ENCODE measurements at places on chromosomes 2 and 18.

DNA sequence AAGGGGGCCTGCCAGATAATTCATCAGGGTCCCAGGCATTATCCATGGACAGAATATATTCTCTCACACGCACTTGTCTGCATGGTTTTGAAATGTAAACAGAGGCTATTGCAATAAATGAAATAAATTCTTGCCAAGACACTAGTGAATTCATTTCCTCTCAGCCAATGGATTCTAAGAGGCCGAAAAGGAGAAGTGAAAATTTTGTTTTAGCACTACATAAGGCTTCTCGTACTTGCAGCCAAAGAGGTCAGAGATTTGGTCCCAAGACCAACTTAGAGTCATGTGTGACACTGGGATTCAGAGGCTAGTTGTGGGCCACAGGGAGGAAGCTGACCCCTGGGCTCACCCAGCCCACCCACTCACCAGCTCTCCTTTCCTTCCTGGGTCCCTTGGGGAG lies 184.1 kb upstream of the GLI2 start:
- DNase-seq: no peak

DNA sequence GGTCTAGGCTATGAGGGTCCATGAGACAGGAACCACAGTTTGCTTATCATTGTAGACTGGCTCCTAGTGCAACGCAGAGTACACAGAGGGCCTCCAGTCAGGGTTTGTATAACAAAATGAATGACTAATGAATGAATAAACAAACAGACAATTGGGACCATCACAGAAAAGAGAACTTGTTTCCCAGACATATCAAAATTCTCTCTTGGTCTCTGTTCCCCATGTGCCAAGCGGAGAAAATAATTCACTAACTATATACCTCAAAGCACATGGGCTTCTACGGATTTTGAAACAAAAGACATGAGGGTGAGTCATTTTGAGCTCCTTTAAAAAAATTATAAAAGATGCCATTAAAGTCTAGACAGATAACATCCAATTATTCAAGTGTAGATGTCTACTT lies 28.0 kb downstream of the INO80C start:
- no peak for DNase-seq

DNA sequence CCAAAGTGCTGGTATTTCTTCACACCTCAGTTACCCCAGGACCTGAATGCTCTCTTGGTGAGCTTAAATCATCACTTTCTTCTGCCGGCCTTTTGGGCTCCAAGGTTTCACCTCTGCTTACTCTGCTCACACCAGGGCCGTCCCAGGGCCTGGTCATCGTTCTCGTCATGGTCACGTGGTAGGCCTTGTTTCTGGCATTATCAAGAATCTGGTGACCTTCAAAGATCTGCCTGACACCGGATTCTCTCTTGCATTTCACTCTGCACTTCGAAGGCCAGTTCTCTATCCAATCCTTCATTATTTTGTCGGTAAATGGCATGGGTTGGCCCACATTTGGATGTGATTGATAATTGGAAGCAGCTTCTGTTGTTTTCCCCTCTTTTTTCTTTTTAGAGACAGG lies 80.5 kb downstream of the HRH4 start:
- no peak for DNase-seq

DNA sequence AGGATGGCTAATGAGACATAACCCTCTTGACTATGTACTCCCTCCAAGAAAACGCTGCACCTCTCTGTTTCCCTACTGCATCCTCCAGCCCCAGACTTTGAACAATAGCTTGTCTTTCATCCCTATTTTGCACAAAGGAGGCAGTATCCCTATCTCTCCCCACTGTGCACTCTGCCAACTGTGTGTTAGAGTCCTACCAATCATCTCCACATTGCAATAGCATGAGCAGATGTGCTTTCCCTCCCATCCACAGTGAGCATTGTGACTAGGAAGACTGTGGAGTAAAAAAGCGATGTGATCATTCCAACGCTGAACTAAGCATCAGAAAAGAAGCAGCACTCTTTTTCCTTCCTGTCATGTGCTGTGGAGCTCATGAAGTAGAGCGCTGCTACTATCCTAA lies 206.3 kb upstream of the GULP1 start:
- no peak for DNase-seq

DNA sequence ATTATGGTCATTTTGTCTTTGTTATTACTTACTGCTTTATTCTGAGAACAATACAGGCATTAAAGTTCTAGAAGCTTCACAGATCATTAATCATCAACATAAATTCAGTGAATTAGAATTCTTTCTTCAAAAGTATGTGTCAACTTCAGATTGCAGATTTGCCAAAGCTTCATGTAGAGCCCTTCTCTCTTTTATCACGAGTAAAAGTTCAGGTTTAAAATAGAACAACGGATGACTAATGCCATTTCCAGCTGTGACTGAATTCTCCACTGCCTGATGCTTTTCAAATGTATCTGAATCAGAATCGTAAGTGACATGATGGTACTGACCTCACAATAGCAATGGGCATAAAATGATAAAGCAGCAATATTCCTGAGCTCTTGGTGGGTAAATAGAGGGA lies 116.0 kb downstream of the ABCA12 start:
- DNase-seq: no peak

GRCh38 chr18:32802591-32803451 lies 30.0 kb upstream of the KLHL14 start:
- DNase-seq: no peak

- DNase-seq: no peak
These were observed 132.0 kb upstream of the PXDN start for GRCh38 chr2:1876352-1876751.

GRCh38 chr2:232634206-232635150 lies 1.1 kb downstream of the EFHD1 start:
- no peak for DNase-seq

GRCh38 chr2:24861500-24861899 lies 58.5 kb downstream of the ADCY3 start:
- DNase-seq: no peak

DNA sequence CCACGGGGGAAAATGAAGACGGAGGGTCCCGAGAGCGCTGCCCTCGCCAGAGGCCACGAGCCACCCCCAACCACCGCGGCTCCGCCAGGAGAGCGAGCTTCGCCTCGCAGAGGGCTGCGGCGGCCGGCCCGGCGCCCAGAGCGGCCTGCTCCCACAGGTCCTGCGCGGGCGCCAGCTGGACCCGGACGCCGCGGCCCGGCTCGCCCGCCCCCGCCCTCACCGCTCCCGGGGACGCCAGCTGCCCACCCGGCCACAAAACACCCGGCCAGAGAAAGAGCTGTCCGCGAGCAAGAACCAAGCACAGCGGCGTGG lies 709 bp downstream of the PTPN2 start:
- DNase-seq: no peak

- DNase-seq: no peak
These were observed 94.2 kb downstream of the MEIS1 start for GRCh38 chr2:66528974-66529724.

- DNase-seq: no peak
These were observed 391.5 kb upstream of the VWC2L start for GRCh38 chr2:214019229-214019972.

- DNase-seq: no peak
These were observed 163.0 kb downstream of the NCKAP5 start for GRCh38 chr2:133405252-133405651.

- DNase-seq: no peak
These were observed 52.5 kb upstream of the CCDC150 start for GRCh38 chr2:196587056-196587455.

DNA sequence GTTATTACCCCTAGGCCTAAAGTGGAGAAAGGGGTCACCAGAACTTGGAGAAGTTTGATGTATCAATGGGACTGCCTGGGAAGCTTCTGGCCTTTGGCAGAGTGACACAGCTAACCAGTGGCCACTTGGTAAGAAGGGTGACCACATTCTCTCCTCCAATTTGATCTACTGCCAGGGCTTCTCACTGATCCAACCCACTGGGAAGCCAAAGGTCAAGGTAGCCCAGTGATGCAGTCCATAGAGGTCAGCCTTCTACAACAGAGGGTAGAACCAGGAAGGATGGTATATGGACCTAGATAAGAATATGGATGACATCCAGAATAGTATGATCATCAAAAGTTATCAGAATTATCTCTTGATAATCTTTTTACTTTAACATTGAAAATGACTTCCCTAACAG lies 493.6 kb downstream of the NYAP2 start:
- DNase-seq: no peak

DNA sequence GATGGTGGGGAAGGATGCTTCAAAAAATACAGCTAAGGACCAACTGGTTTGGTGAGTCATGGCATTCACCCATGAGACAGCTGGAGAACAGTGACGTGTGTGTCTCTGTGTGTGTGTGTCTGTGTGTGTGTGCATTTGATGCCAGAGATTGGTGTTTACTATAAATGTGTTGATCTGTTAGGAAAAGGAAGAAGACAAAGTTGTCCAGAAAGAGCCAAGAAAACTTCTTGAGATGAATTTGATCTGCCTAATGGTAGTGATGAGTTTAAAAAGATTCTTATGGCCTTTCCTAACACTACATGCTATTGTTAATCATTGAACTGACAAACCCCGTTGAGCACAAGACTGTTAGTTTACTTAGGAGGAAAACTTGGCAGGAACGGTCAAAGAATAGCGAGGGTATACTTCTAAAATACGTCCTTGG lies 36.4 kb upstream of the IL1R1 start:
- no peak for DNase-seq

GRCh38 chr2:61015976-61016375 lies 1.5 kb upstream of the PEX13 start:
- DNase-seq: no peak

DNA sequence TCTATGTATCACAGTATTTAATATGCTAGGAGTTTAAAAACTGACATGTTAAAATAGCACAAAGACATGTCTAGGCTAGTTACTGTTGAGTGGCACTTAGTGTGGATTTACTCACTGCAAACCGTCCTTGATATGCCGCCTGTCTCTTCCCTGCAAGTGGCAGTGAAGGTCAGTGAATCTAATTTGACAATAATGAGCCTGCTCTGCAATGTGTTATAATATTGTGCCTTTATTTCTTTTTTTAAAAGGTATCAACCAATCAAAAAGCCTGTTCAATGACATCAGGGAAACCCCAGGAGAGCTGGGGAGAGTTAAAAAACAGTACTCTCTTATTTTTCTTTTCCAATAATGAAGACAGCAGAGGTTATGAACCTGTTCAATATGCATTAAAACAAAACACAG lies 384.1 kb downstream of the ERBB4 start:
- DNase-seq: no peak

- DNase-seq: no peak
These were observed 484.8 kb downstream of the MBD2 start for GRCh38 chr18:53739700-53740099.

GRCh38 chr2:74379851-74380789 lies at the start of gene DCTN1:
TSS of gene DCTN1 (minus strand) at chr2:74380311. CDS start at chr2:74380037, 274 bp downstream.
- DNase-seq: peak; percentile 19

DNA sequence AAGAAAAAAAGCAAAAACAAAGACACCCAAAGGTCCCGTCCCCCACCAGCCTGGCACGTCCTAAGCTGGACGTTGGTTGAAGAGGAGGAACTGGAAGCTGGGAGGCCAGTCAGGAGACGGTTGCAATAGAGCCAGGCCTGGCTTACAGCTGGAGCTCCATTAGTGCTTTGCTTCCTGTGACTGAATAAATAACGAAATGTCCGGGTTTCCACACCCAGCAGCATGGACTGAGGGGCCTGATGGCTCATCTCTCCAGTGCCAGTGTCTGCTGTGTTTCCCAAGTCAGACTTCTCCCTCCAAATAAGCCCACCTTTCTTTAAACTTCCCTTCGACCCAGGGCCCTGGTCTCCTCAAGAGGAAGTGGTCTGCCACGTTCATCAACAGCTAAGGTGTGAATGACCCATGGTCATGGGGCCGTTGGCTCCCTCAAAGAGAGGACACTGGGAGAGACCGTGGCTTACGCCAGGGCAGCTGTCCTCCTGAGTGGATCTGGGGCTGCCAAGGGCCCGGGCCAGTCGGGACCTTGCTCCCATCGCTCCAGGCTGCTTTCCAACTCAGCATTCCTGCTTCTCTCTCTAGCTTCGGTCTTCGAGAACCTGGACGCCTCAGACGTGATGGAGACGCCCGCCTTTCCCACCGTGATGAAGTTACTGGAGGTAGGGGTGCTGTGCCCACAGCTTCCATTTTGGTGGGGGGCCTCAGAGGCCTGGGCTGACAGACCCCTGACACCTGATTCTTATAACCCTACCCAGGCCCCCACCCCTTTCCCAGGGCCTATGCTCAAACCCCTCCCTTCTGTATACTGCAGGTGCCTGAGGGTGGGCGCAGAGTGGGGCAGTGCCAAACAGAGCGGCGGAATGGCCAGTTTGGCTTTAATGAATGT lies 44.9 kb downstream of the MYO7B start:
- no peak for DNase-seq

DNA sequence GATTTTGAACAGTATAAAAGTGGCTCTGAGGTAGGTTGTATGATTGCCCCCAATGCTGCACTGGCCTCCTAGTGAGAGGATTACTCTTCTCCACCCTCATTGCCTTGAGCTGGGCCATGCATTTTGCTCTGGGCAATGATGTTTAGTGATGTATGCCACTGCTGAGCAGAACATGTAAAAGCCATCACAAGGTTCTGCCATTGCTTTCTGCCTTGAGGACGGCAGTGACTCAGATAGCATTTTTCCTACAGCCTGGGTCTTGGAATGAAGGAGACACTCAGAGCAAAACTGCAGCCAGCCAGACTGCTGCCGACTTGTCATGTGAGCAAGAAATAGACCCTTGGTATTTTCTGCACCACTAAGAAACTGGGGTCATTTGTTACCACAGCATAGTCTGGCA lies 27.6 kb downstream of the GPATCH11 start:
- no peak for DNase-seq

- DNase-seq: no peak
These were observed 236.0 kb downstream of the DOK6 start for GRCh38 chr18:69636529-69637301.

- DNase-seq: no peak
These were observed 7.5 kb downstream of the LCLAT1 start for GRCh38 chr2:30454571-30454970.

- DNase-seq: no peak
These were observed 43.0 kb upstream of the CAVIN2 start for GRCh38 chr2:191889931-191890330.

GRCh38 chr2:133675-134593 lies 87.6 kb upstream of the FAM110C start:
- no peak for DNase-seq

DNA sequence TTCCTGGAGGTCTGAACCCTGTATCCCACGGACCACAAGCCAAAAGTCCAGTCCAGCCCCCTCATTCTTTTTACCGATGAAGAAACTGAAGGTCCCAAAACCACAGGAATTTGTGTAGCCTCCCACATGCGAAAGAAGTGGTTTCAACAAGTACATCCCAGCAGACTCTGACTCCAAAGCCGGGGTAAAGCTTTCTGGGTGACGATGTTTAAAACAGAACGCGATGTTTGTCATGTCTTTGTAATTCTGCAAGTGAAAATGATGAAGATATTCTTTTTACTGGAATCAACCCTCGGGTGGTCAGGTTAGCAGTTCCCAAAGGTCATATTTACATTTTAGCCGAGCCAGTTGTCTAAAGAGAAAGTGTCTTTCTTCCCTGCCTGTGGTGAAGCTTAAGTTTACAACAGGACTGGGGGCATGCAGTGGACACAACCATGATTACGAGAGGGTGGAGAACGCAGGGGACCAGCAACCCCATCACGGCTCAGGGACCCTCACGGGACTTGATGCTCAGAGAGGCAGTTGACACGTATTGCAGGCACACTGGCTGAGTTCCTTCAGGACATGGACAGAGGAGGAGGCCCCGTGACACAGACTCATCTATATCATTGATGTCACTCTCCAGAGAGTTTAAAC lies 17.8 kb upstream of the TMEM131 start:
- DNase-seq: no peak

GRCh38 chr2:74148457-74149246 lies 940 bp upstream of the BOLA3 start:
- no peak for DNase-seq

- DNase-seq: peak; percentile 39
These were observed 816 bp downstream of the CDH2 start for GRCh38 chr18:28175930-28176697.

Measured in neural crest cell (in vitro differentiated cells).